ENCODE measurements at places on chromosomes 16 and 17.

- no peak for DNase-seq
Measured at GRCh38 chr17:6328279-6328678, 106.6 kb downstream of the AIPL1 start.

- DNase-seq: no peak
Measured at GRCh38 chr17:49944273-49944870, 24.6 kb upstream of the DLX4 start.

DNA sequence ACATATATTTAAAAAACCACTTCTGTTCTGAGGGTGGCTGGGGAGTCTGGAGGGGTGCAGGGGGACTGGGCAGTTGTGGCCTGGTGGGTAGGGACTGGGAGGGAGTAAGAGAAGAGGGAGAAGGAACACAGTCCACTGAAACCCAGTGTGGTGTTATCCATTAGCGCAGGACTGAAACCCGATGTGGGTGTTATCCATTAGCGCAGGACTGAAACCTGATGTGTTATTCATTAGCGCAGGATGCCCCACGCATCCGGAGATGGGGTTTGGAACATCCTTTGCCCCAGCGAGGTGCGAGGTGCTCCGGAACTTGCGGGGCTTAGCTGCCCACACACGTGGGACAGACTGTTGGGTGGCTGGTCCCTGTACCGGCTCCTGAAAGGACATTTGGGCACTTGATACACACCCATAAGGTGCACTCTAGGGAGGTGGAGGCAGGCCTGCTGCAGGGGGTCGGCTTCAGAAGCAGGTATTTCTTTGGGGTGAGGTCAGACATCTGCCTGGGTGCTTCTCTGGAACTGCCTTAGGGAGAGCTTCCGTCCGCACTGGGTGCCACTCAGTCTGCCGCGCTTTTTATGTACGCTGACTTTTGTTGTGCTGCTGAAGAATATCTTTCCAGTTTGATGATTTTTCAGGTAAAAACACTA is 20.3 kb upstream of the FASN start:
- DNase-seq: no peak

DNA sequence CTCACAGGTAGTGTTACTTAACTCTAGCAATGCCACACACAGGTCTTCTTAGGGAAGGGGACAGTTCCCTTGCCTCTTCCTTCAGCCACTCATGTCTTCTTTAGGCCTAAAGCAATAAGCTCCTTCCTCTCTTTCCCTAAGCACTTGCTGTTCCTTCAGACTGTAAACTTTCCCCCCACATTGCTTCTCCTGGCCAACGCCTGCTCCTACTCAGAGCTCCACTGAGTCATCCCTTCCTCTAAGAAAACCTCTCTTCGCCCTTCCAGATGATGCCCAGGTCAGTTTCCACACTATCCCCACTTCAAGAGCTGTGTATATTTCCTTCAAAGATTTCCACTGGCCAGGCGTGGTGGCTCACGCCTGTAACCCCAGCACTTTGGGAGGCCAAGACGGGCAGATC is 12.5 kb upstream of the EPOP start:
- no peak for DNase-seq

GRCh38 chr17:81309140-81309858 is 14.2 kb upstream of the SLC38A10 start:
- DNase-seq: peak; percentile 9

DNA sequence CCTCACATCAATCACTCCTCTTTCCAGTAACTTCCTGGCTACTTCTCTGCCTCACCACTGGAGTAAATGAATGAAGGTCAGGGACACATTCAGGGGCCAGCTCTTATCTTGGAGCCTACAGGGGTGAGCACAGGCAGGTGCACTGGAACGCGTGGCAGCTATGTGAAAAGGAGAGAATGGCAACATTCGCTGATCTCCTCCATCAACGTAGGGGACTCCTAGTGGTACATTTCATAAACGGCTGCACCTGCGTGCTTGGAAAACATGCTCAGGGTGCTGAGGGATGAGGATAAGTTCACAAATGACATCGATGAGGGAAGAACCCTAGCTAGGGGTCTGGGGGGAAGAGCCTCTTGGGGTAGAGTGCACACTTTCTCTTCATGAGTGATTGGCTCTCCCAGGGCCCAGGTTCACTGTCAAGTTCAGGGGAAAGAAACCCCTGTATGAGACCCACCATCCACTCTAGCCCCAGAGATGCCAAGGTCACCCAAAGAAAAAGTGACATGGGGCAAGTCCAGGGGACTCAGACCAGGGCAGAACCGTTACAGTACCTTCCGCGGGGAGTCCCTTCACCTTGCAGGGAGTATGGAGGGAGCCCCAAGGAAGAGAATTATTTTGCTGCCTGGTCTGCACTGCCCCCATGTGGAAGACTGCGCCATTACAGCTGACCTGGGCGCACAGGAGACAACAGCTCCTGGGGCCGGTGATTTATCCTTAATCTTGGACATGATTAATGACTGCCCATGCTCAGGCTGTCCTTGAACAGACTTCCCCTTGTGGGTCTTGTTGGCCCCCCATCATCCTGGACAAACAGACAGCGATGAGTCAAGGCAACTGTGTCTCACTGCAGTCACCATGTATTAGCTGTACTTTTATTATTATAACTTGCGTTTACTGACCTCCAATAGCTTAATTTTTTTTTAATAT is 30.1 kb downstream of the VAC14 start:
- peak; percentile 45 for DNase-seq

GRCh38 chr16:66594739-66595138 is 9.8 kb upstream of the CMTM3 start:
- no peak for DNase-seq

GRCh38 chr16:61243954-61244353 is 792.3 kb downstream of the CDH8 start:
- no peak for DNase-seq

DNA sequence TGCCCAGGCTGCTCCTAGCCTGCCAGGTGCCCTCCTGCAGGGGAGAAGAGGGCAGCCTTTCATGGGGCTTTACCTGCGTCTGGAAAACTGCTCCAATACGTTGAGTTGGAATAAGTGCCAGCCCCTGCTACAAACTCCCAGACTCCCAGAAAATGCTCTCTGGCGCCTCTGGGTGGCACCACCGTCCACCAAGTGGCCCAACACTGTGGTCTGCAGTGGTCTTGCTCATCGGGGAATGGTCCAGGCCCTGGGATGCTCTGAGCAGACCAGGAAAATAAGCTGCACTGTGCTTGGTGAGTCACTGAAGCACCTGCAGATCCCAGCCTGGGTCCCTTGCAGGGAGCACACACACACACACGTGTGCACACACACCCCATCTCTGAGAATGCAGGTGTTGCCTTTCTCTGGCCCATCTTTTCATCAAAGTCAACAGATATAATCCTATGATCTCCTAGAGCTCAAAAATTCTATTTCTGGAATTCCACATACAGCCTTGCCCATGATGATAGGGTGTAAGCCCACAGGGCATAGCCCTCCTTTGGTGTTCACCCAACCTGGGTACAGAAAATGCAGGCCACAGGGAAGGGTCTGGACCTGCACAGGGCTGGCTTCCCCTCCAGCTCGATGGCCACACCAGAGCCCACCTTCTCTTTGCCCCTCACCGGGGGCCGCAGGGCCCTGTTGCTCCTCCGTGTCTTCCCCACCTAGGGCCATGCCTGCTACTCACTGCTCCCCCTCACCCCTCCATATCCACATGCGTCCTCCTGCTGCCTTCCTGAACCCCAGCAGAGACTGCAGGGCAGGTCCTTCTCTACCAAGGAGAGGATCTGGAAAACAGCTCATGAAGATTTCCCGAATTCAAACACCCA is 20.5 kb downstream of the CDIP1 start:
- no peak for DNase-seq

DNA sequence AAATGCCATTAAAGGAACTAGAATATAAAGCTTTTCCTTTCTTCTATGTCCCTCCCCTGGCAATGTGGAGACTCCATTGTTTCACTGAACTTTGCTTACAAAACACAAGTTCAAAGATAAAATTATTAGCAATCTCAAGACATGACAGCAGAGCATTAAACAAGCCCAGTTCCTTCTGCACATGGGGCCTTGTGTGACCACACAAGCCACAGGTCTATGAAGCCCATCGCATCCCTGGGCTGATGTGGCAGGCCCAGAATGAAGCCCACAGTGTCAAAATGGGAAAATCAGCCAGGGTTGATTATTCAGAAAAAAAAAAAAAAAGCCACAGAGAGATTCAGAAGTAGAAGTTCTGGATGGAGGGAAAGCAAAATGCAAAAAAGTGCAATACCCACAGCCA is 12.9 kb upstream of the SLC39A11 start:
- DNase-seq: no peak

DNA sequence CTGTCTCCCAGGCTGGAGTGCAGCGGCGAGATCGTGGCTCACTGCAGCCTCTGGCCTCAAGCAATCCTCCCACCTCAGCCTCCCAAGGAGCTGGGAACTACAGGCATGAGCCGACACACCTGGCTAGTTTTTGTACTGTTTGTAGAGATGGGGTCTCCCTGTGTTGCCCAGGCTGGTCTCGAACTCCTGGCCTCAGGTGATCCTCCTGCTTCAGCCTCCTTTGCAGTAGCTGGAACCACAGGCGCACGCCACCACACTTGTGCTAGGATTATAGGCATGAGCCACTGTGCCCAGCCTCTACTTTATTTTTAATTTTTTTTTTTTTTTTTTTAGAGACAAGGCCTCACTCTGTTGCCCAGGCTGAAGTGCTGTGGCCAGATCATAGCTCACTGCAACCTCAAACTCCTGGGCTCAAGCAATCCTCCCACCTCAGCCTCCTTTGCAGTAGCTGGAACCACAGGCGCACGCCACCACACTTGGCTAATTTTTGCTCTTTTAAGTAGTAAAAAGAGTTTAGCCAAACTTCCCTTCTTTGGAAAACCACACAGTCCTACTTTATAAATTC is 4.4 kb downstream of the NTAN1 start:
- no peak for DNase-seq

DNA sequence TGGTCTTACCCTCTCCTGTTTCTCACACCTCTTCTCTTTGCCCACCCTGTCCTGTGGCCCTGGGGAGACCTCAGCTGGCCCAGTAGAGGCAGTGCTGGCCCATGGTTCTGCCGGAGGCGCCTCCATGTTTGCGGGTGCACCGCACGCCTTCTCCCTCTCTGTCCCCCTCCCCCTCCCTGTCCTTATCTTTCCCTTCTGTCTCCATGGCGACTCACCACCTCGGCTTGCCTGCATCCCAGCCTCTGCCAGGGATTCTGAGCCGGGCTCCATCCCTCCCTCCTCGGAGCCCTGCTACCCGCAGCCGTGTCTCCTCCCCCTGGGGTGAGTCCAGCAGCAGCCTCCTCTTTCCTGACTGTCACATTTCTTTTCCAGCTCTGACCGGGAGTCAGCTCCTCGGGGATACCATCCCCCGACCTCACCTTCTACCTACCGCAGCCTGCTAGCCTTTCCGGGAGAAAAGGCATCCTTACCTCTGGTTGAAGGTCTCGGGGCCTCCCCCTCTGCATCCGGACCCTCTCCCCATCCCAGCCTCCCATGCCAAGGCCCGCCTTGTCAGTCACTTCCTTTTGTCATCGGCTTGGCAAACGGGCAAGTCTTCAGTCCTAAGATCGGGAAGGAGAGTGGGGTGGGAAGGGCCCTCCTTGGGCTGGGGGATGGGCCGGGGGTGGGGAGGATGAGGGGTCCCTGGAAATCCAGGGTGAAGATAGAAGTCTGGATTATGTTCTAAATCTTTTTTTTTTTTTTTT is at the start of gene RNF112:
TSS of gene RNF112 (plus strand) at position 358 of the 746 bp plus-strand sequence. CDS start at position 535, 177 bp downstream.
- no peak for DNase-seq

- DNase-seq: no peak
Measured at GRCh38 chr16:81384006-81384405, 60.6 kb upstream of the CMIP start.

DNA sequence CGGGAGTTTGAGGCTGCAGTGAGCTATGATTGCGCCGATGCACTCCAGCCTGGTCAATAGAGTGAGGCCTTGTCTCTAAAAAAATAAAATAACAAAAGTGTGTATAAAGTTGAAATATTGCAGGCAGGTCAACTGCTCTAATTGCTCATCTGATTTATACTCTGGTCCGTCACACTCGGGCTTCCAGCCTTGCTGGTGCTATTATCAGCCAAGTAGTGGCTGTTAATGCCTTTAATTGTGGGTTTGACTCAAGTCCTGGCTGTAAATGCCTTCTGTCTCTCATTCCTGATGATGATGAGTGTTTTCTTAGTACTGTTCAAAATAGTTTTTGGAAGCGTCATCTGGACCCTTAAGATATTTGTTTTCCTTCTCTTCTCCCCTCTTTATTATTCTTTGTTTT is 18.4 kb downstream of the SYT17 start:
- DNase-seq: no peak

DNA sequence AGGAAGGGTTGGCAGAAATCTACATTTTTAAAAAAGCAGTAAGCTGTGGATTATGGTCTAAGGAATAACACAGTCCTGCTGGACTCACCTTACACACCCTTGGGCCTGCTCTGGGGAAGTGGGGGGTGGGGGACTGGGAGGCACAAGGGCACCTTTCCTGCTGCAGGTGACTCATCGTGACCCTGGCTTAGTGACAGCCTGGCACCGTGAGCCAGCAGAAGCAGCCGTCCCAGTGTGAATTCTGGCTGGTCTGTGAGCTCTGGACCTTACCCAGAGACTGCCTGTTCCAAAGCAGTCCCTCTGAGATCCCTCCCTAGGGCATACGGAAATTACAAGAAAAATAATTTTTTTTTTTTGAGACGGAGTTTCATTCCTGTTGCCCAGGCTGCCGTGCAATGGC is 4.2 kb upstream of the CRK start:
- no peak for DNase-seq

- no peak for DNase-seq
Measured at GRCh38 chr17:927611-928461, 51.7 kb downstream of the NXN start.

DNA sequence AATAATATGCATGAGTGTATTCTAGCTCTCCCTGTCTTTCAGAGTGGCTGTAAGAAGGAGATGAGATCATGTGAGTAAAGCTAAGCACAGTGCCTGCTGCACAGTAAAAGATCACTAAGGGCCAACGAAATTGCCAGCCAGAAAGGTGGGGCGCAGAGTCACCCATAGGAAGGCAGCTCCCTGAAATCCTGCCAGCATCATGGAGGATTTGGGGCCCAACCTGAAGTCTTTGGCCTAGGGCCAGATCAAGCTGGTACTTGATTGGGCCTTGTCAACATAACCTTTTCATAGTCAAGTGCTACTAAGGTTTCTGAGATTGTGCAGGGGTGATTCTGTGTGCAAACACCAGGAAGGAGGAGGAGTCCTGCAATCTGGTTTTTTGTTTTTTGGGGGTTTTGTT is 16.5 kb downstream of the SCNN1B start:
- DNase-seq: no peak

GRCh38 chr16:56637814-56638750 is at the start of gene MT1A:
TSS of gene MT1A (plus strand) at chr16:56638666. CDS start at chr16:56638739, 73 bp downstream.
- no peak for DNase-seq

DNA sequence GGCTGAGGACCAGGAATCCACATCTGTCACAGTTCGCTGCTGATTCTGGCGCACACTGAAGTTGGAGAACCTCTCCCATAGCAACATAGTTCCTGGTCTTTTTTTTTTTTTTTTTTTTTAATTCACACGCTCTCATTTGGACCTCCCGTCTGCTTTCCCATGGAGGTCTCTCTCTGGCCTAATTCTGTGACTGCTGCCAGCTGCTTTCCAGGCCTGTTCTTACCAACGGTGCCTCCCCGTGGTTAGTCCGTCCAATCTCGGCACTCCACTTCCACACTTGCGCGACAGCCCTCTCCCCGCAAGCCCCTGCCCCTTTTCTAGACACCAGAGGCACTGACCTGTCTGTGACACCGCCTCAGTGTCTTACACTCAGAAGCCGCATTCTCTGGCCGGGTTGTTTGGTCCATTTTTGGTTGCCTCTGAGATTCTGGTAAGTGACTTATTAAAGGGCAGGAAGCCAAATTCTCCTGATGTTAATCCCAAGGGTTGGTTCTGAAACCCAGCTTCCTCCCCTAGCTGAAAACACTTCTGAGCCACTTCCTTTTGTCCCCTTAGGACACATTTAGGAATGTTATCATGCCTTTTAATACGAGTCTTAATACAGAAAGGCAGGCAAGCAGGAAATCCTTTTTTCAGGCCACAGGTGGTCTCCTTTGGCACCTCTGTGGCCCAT is 1.1 kb upstream of the AKTIP start:
- DNase-seq: peak; percentile 12
